Fibroblast of mammary gland (primary cell): ENCODE measurements at places on chromosomes 1 and 21.

DNA sequence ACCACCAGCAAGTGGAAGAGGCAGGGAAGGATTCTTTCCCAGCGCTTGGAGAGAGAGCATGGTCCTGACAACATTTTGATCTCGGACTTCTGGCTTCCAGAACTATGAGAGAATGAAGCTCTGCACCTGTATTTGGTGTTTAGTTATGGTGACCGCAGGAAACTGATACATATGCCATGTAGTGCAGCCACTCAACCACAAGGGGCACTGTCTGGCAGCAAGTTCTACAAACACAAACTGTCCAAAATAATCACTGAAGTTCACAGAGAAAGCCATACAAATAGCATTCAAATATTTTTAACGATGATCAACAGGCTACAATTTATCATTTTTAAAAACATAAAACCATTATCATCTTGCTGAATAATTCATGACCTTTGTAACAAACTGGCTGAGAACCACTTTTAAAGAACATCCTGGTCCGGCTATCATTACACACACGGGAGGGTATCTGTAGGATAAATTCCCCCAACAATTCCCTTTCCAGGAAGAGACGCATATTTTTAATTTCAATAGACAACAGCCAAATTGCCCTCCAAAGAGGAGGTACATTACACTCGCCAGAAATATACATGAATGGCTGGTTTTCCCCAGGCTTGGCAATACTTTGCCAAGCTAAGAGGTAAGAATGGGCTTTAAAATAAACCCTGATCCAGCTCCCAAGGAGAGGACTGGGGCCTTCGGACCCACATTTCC is 9.2 kb upstream of the CBR3 start:
- DNase-seq: peak; percentile 61

- DNase-seq: no peak
Observed at GRCh38 chr21:15240848-15241247, 176.0 kb upstream of the NRIP1 start.

GRCh38 chr1:240706150-240706935 is 94.4 kb upstream of the GREM2 start:
- peak; percentile 77 for DNase-seq

- DNase-seq: no peak
Observed at GRCh38 chr1:179583771-179584320, 7.8 kb upstream of the TDRD5 start.

- peak; percentile 79 for DNase-seq
Observed at GRCh38 chr1:223775054-223775453, 62.7 kb downstream of the CAPN2 start.

DNA sequence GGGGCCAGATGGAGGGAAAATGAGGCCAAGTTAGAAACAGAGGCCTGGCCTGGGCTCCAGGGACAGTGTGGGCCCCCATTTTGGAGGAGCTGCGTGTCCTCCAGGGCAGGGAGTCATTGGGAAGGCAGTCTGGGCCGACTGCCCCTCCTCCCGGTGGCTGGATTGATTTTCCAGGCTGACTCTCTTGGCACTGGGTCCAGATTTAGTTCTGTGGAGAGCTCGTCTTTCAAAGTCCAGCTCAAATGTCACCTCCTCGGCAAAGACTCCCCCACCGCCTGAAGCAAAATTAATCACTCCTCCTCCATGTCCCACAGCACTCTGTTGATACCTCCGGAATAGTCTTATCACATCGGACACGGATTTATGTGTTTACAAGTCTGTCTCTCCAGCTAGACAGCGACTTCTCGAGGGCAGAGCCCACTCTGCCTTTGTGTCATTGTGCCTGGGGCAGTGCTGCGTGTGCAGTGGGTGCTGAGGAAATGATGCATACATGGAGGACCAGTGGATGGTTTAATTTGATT is 175.1 kb downstream of the CAMTA1 start:
- peak; percentile 33 for DNase-seq
